ENCODE measurements at places on chromosomes 6 and 20.

- DNase-seq: peak; percentile 79
These were observed 528 bp downstream of the NUDT3 start for GRCh38 chr6:34391786-34392496.

DNA sequence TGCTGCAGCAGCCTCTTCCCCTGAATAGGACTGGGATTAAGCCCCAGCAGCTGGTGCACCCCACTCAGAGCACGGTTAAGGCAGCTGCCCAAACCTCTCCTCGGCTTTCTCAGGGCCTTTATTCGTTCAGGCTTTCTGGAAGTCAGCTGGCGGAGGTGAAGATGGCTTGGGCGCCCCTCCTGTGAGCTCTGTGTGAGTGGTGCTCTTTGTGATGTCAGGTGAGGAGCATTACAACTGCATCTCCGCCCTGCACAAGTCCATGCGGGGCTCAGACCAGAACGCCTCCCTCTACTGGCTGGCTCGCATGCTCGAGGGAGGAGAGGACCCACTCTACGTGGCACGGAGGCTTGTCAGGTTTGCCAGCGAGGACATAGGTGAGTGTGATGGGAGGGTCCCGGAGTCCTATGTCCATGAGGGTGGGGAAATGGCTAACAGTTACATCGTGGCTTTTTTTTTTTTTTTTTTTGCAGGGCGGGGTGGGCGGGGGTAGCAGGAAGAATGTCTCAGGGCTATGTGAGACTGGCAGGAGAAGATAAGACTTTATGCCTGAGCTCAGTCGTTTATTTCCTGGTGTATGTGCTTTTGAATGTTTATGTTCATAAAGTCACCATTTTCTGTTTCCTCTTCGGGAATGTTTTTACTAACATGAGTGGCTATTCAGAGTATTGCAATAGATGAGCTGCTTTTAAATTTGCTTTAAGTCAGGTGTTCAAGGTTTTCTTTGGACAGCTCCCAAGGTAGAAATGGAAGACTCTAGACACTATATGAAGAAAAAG is 18.2 kb downstream of the WRNIP1 start:
- DNase-seq: peak; percentile 65

DNA sequence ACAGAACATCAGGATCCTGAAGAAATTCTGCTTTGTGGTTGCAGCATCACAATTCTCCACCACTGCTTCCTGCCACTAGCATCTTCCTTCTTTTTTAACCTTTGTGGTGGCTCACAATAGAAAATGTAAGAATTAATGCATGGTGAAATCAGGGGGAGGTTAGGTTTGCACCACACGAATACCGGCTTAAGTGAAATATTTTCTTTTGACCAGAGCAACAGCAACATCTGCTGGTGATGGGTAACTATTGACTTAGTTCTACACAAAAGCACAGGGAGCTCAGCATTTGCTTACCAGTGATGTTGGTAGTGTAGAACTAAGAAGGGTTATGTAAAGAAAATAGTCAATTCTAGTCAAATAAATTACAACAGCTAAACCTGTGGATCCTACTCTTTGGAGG is 280.5 kb downstream of the SYNE1 start:
- peak; percentile 23 for DNase-seq

DNA sequence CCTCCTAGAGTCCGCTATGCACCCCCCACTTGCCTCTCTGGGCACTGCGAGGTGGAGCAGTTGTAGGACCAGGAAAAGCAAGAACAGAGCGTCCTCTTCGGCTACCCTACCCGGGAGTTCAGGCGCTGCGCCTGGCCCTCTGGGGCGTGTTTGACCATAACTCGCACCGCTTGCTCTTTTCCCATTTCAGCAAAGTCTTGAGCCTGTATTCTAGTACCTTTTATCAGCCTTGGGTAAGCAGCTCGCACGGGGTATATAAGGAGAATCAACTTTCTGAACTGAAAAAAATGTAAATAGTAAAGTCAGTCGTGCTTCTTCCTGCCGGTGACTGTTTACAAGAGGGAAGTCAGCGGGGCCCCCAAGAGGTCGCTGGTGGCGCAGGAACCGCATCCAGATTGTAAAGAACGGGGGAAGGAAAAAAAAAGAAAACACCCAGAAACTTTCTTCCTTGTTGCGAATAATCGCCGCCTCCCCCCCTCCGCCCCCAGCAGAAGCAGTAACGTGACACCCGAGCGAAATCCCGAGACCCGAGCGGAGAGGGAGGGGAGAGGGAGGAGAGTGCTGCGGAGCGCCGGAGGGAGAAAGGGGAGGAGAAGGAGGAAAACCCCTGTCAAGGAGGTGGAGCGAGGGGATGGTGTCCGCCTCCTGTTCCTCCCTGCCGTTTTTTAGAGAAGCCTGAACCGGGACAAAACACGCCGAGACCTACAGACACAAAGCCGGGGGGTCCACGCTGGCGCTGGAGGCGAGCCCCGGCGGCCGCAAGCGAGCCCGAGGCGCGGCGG is at the start of gene UST:
Gene UST, plus strand, starts transcription at position 668 of the 782 bp plus-strand sequence. CDS start 401 bp downstream, outside the sequence.
- DNase-seq: peak; percentile 40

DNA sequence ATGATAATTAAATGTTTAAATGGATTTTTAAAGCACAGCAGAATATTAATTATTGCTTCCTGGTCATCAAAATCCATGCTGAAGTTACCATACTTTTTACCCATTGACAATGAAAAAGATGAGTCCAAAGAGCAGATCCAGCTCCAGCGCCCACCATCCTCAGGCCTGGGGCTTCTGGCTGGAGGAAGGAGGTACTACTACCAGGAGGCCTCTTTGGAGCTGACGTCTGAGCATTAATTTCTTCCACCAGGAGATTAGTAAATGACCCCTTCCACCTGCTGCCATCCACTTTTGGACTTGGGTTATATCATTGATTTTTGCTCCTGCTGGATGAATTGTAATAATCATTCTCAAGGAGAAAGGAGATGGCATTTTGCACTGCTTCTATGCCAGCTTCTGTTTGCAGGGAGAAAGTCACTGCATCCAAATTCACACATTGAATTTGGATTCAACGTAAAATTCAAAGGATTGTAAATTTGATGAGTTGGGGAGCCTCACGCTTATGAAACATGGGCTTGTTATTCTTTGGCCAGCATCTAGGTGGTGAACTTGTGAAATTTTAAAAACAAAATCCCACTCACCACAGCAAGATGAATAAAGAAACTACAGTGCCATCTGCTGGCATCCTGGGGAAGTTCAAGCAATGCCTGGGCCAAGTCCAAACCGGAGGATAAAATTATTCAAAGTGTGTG is 121.8 kb downstream of the SASH1 start:
- DNase-seq: peak; percentile 45

GRCh38 chr20:47531458-47531857 is 29.8 kb downstream of the NCOA3 start:
- DNase-seq: no peak
